Heart left ventricle (tissue), 16 donors: ENCODE measurements at places on chromosomes 6 and 20.

GRCh38 chr6:106056746-106057390, 29.3 kb upstream of the PRDM1 start:
- DNase-seq = no peak

DNA sequence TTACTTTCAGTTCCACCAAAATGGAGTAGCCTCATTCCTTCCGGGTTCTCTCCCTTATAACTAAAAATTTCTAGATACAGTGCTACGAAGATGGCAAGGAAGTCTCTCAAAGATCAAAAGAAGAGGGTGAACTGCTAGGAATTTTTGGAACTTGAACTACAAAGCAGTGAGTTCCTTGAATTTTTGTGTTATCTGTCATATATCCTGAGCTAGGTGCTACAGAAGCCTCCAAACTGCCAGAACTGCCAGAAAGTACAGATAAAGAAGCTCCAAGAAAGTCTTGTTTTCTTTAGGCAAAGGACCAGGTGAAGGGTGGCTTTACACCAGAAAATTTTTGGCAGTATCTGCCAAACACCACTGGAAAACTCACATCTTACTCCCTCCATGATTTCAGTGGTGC, 218.8 kb upstream of the FLRT3 start:
- DNase-seq = no peak

DNA sequence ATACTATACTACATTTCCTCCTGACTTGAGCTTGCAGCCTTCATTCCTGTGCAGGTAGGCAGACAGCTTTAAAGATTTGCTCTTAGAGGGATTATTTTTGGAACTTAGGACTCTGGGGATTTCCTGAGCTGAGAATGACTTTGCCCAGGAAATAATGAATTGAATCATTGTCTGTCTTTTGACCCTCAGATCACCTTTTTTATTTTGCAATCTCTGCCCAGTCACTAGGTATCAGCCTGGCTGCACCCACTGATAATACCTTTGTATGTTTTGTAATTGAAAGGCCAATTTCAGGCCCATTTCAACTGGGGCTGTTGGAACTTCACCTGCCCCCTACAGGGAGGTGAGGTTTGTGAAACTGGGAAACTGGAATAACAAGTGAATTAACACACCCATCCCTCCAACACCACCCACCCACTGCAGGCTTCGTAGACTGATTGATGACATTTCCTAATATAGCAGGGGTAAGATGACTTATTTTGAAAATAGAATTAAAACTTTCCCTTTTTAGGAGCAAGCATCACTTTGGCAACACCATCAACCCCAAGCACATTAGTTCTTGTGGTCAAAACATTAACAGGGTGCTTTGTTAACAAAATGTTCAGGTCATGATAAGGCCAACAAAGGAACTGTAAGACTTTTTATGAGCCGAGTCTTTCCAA, 157.1 kb upstream of the CENPW start:
- no peak for DNase-seq

GRCh38 chr6:6402006-6402405, 81.5 kb upstream of the F13A1 start:
- DNase-seq = no peak

- no peak for DNase-seq
Observed at GRCh38 chr6:35219683-35220326, 6.0 kb downstream of the SCUBE3 start.
